ENCODE measurements at places on chromosomes 11 and 22.
A peak's percentile ranks its signal among the peaks of the same experiment; 100 is the strongest.

DNA sequence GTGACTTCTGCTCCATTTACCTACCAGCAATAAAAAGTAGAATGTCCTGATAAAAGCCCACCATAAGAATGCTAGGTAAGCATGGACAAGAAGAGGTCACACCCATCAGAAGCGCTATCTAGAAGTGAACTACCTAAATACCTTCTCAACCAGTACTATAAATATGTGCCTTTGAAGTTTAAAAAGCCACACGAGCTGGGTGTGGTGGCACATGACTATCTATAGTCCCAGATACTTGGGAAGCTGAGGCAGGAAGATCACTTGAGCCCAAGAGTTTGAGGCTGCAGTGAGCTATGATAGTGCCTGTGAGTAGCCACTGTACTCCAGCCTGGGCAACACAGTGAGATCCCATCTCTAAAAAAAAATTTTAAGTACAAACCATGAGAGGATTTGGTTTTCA, 66.7 kb downstream of the PACSIN2 start:
- DNase-seq: no peak

DNA sequence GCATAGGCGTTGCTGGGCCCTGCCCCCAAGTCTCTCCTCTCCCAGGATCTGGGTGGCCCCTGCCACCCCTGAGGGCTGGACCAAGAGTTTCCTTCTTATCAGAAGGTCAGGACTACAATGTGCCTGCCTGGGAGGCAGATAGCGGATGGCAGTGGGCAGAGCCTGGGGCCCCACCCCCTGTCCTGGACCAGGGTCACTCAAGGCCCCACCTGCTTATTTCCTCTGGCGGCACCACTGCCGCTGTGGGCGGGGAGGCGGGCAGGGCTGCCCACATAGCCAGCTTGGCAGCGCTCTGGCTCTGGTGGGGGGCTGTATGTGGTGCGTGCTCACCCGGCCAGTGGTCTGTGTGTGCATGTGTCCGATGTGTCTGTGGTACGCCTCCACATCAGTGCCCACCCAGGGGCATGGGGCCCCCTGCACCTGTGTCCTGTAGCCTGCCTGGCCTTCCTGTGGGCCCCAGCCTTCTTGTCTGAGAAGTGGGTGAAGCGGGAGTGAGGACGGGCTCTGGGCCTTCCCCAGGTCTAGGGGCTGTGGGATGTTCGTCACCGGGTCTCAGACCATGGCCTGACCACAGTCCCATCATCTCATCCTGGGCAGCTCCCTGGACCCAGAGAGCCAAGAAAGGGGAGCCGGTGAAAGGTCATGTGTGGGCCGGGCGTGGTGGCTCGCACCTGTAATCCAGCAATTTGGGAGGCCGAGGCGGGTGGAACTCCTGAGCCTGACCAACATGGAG, 3.0 kb downstream of the GAS2L1 start:
- DNase-seq: no peak

- no peak for DNase-seq
Observed at GRCh38 chr11:116357784-116358544, 414.8 kb downstream of the BUD13 start.

DNA sequence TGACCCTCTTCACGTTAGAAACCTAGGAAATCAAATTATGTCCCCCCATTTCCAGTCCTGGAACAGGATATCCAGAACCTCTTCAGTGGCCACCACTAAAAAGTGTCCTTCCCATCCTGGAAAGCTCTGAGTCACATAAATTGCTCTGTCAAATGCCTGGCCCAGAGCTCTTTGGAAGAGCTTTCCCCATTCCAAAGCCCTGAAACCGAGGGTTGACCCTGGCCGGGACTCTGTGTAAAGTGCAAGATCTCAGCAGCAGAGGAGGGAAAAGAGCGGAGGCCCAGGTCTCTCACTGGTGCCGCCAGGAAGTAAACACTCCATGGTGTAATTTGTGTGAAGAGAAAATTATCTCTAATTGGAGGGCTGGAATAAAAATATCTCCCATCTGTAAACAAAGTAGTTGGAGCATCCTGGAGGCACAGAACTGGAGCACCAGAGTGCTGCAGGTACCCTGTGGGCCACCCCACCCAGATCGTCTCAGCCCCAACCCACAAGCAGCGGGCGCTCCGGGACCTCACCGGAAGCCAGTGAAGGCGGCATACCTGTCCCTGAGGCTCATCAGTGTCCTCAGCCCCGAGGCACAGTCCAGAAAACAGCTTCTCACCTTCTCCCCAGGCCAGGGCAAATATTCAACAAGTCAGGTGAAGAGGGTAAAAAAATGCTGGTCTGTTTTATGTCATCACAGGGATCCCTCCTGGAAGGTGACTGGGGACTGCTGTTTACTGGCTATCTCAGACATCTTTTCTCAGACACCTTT, 4.7 kb upstream of the JAM3 start:
- DNase-seq: no peak

DNA sequence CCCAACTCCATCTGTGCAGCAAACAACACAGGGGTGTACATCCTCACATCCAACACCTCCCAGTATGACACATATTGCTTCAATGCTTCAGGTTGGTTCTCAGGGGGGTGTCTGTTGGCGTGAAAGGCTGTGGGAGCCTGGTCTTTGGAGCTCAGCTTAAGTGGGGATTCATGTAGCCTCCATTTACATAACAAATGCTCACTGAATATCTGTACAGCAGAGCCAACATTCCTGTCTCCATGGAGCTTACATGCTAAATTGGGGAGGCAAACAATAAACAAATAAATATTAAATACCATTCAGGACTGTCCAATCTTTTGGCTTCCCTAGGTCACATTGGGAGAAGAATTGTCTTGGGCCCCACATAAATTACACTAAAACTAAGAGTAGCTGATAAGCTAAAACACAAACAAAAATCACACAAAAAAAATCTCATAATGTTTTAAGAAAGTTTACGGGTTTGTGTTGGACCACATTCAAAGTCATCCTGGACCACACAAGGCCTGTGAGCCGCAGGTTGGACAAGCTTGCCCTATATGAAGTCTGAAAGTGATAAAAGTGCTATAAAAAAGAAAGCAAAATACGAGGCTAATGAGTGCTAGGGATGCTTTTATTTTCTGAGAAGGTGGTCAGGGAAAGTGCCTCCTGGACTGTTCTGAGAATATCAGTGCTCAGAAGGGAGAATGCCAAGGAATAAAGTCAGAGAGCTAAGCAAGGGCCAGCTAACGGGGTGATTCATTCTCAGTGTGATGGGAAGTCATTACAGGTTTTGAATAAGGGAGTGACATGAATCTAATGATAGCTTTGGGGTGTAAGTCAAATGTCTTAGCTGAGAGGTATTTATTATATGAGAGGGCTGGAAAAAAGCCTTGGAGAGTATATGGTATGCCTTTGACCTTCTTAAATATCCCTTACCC, 41.6 kb downstream of the CD44 start:
- peak; percentile 40 for DNase-seq

DNA sequence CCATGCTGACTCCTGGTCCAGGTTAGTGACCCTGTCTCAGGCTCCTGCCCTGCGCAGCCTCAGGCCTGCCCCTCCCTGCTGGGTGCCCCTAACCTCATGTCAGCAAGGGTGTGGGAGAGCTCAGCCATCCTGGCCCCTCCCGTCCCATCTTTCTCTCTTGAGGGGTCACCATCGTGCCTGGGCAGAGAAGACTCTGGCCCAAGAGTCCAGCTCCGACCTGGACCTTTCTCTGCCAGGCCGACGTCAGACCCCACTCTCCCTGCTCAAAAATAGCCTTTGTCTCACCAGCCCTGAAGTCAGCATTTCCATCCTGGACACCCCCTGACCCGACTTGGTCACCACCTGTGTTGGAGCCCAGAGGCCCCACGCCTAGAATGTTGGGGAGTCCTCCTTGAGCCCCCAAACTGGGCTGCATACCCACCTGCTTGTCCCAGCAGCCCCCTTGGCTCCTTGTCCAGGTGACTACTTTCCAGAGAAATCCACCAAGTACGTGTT, 4.9 kb downstream of the SCGB1C1 start:
- DNase-seq: no peak

- DNase-seq: no peak
Observed at GRCh38 chr11:21142007-21142406, 472.6 kb downstream of the NELL1 start.

GRCh38 chr22:49967706-49968208, 7.2 kb downstream of the PIM3 start:
- no peak for DNase-seq

All from MG63 (cell line).